ENCODE measurements at places on chromosomes 3 and 15.
A peak's percentile ranks its signal among the peaks of the same experiment; 100 is the strongest.

- no peak for DNase-seq
Measured at GRCh38 chr3:102400766-102401165, 34.0 kb upstream of the ZPLD1 start.

DNA sequence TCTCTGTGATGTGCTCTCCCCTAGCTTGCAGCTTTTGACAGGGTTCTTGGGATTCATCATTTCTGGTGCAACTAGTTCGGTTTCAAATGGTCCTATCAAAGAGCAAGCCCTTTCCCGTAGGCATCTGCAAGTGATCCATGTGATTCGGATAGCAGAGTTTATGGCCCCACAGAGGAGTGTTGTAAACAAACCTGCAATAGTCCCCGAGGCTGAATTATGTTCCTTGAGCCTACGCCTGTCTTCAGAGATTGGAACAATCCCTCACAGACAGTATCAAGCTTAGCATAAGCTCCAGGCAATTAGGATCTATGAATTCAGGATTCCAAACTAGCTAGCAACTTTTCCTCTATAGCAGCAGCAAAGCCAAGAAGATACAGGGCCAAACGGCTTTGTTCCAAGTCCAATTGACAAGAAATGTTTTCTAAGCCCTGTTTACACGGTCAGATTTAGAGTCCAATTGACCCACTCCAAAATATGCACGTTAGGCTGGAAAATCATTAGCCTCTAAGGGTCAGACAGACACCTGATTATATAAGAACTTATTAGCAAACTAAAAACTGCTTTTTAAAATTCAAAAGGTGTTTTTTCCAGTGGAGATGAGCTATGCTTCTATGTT, 24.8 kb downstream of the LNP1 start:
- DNase-seq: no peak

DNA sequence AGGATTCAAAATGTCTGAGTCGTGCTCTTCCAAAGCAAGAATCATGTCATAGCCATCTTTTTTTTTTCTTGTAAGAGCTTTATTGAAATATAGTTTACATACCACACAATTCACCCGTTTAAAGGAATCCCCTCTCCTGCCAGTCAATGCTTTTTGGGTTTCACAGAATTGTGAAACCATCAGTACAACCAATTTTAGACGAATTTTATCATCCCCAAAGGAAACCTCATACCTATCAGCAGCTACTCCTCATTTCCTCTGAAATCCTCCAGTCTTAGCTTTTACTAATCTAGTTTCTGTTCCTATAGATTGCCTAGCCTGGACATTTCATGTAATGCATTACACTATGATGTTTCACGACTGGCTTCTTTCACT, 39.6 kb downstream of the ADIPOQ start:
- no peak for DNase-seq

DNA sequence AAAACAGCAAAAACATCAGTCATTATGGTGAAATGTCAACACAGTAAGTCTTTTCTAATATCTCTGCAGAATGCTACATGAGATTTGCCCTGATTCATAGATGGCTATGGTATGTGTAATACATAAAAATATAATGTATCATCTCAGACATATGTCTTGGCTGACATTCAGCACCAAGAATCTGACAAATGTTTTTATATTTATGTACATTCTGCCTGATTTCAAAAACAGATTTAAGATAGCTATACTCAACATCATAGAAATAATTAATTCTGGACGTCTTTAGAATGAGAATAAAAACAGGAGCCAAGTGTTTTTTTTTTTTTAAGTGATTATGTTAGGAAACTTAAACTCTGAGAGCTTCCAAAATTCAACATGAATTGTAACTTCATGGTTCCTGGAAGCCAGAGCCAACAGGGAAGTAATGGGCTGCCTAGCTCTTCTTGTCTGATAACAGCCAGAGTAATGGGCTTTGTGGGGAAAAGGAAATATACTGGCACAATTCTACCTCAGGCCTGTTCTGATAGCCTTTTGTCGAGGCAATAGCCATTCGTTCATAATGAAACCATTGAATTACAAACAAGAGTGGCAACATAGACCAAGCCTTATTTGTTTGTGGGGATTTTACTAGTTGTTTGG, 184.4 kb downstream of the VGLL4 start:
- no peak for DNase-seq

DNA sequence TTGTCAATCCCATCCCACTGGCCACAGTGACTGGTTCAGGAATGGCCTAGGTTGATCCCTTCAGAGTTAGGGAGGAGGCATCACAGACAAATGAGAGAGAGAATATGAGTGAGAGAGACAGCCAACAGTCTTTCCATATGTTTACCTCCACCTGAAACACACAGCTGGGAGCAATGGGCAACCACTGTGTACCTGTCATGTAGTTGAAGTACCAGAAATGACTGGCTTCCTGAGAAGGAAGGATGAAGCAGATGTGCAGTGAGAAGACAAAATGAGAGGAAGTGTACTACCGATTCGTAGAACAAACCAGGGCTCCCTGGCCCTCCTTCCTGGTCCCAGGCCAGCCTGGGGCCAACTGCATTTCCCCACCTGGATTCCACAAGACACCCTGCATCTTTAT, 27.4 kb downstream of the SRGAP3 start:
- no peak for DNase-seq

GRCh38 chr3:10164546-10165393, at the start of gene IRAK2:
IRAK2 (plus strand) TSS chr3:10164919; CDS start chr3:10164955, 36 bp downstream.
- DNase-seq: peak; percentile 54

DNA sequence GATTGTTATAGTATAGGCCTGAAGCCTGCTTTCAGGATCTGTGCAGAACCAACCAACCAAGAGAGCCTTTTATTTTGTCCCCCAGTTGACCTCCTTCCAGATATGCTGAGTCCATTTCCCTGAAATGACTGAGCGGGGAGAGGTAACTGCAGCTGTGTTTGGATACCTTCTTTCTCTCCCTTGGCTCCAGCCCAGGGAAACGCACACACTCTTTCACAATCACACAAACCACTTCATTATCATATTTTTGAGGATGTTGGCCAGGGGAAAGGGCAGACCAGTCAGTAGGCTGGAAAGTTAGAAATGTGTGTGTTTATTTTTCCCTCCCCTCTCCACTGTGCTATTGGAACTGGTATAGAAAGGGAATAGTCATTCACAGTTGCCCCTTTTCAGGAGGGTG, 417.7 kb upstream of the TBL1XR1 start:
- no peak for DNase-seq

DNA sequence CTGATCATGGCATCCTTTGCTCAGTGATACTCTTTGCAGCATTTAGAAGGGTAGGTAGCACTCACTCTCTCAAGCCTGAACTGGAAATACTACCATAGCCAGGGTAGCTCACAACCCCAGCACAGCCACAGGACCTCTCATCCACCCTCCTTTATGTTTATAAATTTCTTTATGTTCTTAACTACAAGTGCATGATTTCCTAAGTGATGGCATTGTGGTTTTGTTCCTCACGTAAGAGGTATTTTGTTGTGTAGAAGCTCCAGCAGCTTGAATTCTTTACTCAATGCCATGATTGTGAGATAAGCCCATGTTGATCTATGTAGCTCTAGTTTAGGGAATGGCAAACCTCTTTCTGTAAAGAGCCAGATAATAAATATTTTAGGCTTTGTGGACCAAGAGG, 7.9 kb upstream of the RTP3 start:
- no peak for DNase-seq

- no peak for DNase-seq
Measured at GRCh38 chr3:4995500-4996053, 16.3 kb downstream of the BHLHE40 start.

Measured in activated T-helper 9 cell treated with anti-CD3 and anti-CD28 coated beads, Interleukin-2, amount 50 U/mL, for 16 hours (primary cell).